ENCODE measurements at places on chromosomes 16 and 17. TPM values are rescaled to one million over a fixed set of nuclear protein-coding genes. Genes with fewer than 3 reads are reported as not detected.

The CCDC144A gene
- 2.4 TPM for polyA plus RNA-seq

The RAP1GAP2 gene
- polyA plus RNA-seq = 14.8 TPM

The SDR42E2 gene
- polyA plus RNA-seq = not detected

The BAHCC1 gene
- 14.2 TPM for polyA plus RNA-seq

The SLC5A10 gene
- not detected for polyA plus RNA-seq

The PRR29 gene
- polyA plus RNA-seq = 3.8 TPM

The TBC1D3C gene
- polyA plus RNA-seq = 8.1 TPM

The KRT20 gene
- not detected for polyA plus RNA-seq

The MRM3 gene
- polyA plus RNA-seq = 20.0 TPM

The WDR45B gene
- polyA plus RNA-seq = 137 TPM

The CLDN6 gene
- 1.1 TPM for polyA plus RNA-seq

The IGFALS gene
- 3.0 TPM for polyA plus RNA-seq

The ST6GALNAC1 gene
- not detected for polyA plus RNA-seq

The LITAFD gene
- not detected for polyA plus RNA-seq

The ASIC2 gene
- 5.6 TPM for polyA plus RNA-seq

The SLFN12 gene
- polyA plus RNA-seq = not detected

The DOC2A gene
- polyA plus RNA-seq = 7.3 TPM

The MPRIP gene
- polyA plus RNA-seq = 53.8 TPM

The CDRT15L2 gene
- not detected for polyA plus RNA-seq

The TERB1 gene
- not detected for polyA plus RNA-seq

The LSM12 gene
- 12.0 TPM for polyA plus RNA-seq

The TMC7 gene
- polyA plus RNA-seq = 3.5 TPM

The MAP2K4 gene
- 69.6 TPM for polyA plus RNA-seq

The EMC6 gene
- 61.7 TPM for polyA plus RNA-seq

The KRTAP4-5 gene
- polyA plus RNA-seq = not detected

The CEP112 gene
- polyA plus RNA-seq = 4.2 TPM

The COX6A2 gene
- polyA plus RNA-seq = not detected

The NAGS gene
- 0.50 TPM for polyA plus RNA-seq

The SULT1A1 gene
- polyA plus RNA-seq = not detected

The ATP1B2 gene
- polyA plus RNA-seq = 3.2 TPM

The IL21R gene
- 0.08 TPM for polyA plus RNA-seq

The CLEC19A gene
- not detected for polyA plus RNA-seq

The CARD14 gene
- 0.12 TPM for polyA plus RNA-seq

The RNF227 gene
- polyA plus RNA-seq = 81.4 TPM

The EFCAB13 gene
- 4.3 TPM for polyA plus RNA-seq

The NPIPB4 gene
- polyA plus RNA-seq = 9.3 TPM

The PPP1R1B gene
- 3.5 TPM for polyA plus RNA-seq

The CCL4 gene
- not detected for polyA plus RNA-seq

The CMTM2 gene
- polyA plus RNA-seq = 0.25 TPM

The SARM1 gene
- 23.9 TPM for polyA plus RNA-seq

The CCL16 gene
- not detected for polyA plus RNA-seq

The SLC22A31 gene
- not detected for polyA plus RNA-seq

The SEZ6 gene
- polyA plus RNA-seq = 17.4 TPM

The NUP93 gene
- 264 TPM for polyA plus RNA-seq

The PHOSPHO1 gene
- not detected for polyA plus RNA-seq

The TMEM114 gene
- 0.62 TPM for polyA plus RNA-seq

The C1QL1 gene
- 0.19 TPM for polyA plus RNA-seq

The CYB5D1 gene
- polyA plus RNA-seq = 30.4 TPM

The CRYBA1 gene
- polyA plus RNA-seq = not detected

The GAST gene
- polyA plus RNA-seq = not detected

The PRR35 gene
- polyA plus RNA-seq = not detected

The MRM1 gene
- polyA plus RNA-seq = 4.0 TPM

The NTN1 gene
- 18.1 TPM for polyA plus RNA-seq
